ENCODE measurements at places on chromosomes 2 and 18.

DNA sequence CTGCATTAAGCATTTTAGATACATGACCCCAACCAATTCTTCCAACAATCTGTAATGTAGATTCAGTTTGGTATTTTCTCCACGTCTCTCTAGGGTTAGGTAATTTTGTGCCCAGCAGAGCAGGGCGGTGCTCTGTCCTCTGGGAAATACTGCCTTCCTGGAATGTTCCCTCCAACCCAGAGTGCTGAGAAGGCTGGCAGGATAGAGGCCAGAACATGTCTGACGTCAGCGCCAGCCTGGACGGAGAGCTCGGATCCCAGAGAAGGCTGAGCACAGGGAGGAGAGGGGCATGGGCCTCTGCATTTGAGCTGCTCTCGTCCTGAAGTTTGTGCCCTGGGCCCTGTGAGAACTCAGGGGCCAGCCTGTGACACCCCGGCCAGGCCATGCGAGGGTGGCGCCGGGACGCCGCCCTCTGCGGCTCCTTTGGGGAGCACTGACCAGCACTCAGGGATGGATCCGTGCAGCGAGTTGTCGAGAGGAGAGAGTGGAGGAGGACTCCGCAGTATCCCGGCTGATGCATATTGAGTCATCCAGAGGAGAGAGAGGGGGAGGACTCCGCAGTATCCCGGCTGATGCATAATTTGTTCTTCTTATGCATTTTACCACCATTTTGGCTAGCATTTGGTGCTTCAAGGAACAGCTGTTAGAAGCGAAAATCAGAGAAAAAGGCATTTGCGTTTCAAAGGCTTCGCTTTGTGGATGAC lies 80.0 kb upstream of the PXDN start:
- DNase-seq: no peak

- DNase-seq: no peak
These were observed 227.9 kb upstream of the SIX2 start for GRCh38 chr2:45237128-45237527.

DNA sequence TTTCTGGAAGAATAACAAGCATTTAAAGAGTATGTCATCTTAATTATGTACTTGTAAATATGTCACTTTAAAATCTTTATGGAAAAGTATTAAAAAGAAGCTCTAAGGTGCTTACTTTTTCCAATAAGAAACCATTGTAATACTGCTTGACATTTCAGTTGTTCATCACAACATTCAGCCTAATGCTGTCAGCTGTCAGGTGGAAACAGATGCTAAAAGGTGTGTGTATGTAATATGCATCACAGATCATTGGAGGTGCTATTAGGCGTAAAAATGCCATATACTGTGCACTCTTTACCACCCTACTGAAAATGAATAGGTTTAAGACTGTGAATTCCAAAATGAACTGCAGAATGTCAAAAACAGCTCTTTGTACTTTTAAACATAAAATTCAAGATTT lies 40.3 kb downstream of the METTL8 start:
- no peak for DNase-seq

- DNase-seq: no peak
These were observed 5.8 kb upstream of the DTYMK start for GRCh38 chr2:241692448-241692847.

- DNase-seq: no peak
These were observed 38.9 kb downstream of the DNMT3A start for GRCh38 chr2:25302758-25303375.

Data from NCI-H2029 treated with DMSO at 0.1 percent for 48 hours (cell line).